ENCODE measurements at places on chromosomes 2 and 18.

GRCh38 chr2:26017464-26018183 lies 16.3 kb upstream of the RAB10 start:
- no peak for DNase-seq

DNA sequence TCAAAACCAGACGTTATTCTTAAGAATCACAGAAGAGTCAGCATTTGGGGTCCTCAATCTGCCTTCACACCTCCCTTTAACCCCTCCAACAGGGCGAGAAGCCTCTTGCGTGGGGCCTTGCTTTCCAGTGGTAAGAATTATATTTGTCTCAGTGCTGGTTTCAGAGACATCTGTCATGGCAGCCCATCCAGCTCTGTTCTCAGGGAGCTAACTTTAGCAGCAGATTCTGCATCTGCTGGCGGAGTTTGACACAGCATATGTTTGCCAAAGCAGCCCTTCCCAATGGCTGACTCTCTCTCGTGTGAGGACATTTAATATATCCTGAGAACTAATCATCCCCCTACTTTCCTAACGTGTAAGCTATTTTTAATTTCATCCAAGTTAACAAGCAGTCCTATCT lies 91.5 kb upstream of the BCL11A start:
- no peak for DNase-seq

DNA sequence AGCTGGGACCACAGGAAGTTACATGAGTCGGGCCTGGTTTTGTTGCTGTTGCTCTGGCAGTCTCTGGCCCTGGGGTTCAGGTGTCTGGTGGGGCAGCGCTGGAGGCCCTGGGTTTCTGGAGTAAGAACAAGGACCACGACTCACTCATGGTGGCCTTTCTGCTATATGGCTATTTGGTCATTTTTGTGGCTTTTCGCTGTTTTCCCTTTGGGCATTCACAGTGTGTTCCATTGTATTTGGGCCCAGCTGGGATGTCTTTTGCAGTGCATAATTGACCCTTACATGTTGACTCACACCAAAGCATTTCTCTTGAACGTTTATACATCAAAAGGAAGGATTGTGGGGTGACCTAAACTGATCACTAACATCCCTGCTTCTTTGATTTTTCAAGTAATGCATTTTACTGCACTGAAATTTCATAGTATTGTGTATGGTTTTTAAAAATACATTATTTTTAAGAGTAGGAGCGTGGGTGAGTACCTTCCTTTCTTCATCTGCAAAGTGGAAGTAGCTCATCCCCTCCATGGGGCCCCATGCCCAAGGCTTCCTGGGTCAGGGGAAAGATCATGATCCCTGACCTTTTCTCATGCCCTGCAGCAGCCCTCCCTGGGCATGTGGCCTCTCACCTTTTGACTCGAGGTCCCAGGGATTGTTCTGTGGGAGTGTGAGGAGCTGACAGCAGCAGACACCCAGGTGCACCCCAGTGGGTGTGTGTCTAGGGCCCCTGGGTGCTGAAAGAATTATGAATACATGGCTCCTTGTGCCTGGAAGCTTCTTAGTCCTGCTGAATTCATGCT lies 225.5 kb downstream of the AGAP1 start:
- DNase-seq, result no peak

DNA sequence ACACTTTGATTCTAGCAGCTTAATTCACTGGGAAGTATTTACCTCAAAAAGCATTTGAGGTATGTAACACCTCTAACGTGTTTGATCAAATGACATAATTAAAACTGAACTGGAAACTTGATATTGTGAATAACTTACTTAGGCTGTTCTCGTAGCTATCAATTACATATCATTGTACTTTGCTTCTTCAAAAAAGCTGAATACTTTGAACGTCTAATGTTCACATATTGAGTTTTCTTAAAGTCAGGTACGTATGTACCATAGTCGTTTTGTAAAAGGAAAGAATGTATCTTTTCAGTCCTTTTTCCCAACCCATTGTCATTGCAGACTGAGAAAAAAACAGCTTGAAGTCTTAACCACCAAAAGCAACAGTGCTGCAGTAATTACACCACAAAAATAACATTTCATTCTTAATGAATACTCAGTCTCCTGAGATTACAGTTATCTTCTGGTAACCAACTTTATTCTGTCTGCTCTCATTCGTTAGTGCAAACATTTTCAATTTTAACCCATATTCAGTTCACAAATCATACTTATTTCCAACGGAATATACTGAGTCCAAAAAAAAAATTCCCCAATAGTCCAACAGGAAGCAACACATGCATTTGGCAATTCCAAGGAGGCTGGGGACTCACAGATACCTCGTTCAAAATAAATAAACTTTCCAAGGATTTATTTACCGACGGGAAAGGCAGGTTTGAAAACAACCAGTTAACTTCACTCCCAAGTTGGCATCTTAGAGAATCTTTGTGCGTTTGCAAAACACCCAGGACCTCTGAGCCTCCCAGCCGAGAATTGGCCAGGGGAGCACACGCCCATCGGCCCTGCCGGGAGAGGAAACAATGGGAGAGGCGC lies 1.1 kb downstream of the CHN1 start:
- DNase-seq, result no peak

GRCh38 chr2:139367416-139367815 lies 587.2 kb upstream of the NXPH2 start:
- no peak for DNase-seq

DNA sequence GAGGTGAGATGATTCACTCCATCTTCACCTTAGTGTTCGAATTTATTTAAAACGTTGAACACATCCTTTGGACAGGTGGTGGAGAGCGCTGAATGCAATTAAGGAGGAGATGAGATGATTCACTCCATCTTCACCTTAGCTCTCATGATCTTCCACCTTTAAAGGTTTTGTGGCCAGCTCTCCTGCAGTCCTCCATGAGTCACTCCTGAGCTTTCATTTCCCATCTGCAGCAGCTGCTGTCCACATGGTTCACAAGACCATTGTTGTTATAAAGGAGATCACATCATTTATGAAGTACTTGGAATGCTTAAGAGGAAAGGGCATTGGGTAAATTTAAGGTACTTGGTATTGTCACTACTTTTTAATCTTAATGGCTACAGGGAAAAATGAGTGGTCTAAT lies 298.5 kb downstream of the PAX3 start:
- DNase-seq, result no peak

DNA sequence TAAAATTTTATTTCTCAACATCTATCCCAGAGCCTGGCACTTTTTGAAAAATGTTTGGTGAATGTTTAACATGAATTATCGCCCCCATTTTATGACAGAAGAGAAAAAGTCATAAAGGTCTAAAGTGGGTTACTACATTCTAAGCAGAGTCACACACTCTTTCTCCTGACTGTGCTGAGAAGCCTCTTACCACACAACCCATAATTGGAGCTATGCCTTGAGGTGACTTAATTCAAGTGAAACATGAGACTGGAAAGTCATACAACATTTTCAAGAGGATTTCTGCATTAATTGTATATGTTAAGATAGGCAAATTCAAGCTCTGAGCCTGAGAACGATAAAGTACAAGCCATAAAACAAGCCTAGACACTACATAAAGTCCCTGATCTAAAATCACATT lies 3.1 kb upstream of the DSEL start:
- DNase-seq, result no peak

DNA sequence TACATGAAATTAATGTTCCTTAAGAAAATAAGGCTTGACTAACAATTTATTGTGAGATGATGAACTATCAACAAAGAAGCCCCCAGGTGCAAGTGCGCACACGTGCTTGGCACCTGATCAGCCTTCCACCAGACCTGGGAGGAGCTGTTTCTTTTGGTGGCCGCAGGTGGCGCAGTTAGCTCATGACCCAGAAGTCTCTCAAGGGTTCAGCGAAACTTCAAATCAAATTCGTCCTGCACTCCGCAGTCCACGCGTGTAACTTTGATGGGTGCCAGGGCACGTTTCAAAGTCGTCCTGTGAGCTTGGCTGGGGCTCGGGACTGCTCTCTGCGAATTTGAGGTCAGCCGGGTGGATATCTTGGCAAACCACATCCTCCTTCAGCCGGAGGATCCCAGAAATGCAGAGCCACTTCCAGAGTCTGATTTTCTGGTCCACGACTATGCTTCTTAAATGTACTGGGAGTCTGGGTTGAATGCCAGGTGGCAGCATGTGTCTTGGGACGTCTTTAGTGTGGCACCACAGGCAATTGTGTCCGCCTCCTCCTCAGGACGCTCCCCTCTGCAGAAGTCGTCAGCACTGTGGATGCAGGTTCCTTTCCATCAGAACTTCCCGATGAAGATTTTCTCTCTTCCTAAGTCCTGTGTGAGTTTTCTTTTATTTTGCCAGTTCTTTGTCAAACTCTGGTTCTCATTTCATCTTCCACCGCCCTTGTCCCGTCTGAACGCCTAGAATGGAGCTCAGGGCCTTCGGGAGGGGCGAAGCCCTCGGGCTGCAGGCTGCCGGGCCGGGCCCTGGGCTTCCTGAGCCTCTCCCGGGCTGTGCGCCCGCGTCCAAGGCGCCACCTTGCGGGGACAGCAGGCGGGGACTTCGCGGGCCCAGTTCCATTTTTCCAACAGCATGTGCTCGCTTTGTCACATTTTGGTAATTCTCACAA lies 61.3 kb upstream of the RAPGEF4 start:
- DNase-seq, result no peak

GRCh38 chr2:23399674-23400261 lies 14.8 kb downstream of the KLHL29 start:
- no peak for DNase-seq

DNA sequence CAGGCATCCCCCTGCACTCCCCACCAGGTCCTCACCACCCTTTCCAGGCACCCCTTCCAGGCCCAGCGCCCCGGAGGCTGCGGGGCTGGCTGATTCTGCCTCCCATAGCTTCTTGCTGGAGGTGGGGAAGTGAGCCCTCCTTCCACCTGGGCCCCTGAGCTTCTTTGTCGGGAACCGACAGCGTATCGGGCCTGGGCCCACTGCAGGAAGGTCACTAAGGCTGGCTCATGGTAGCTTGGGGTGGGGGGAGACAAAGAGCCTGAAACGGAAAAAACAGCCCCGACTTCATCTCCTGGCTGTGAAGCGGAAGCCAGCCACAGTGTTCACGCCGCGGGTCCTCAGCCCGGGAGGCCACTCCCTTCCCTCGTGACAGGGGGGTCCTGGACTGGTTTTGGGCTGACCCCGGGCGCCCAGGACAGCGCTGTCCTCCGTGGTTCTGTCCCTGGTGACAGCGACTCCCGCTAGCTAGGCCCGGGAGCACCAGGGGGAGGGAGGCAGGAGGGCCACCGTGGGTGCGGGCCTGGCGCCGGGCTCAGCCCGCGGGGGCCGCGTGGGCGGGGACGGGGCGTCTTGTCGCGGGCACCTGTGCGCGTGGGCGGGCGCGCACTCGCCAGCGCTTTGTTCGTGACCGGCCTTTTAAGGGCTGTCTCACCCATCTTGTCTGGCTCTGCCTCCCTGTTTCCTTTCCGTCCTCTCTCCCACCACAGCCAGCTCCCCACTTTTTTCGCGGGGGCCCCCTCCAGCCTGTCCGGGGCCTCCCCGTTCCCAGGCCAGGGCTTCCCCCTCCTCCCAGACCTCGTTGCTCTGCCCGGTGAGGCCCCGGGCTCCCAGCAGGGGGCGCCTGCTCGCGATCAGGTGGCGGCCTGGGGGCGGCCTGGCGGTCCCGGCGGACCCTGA lies 64.9 kb downstream of the DNMT3A start:
- DNase-seq, result no peak
